GM06990 (cell line): ENCODE measurements at places on chromosomes 13 and 19.

- DNase-seq: no peak
Observed at GRCh38 chr13:50334944-50335343, 319.7 kb downstream of the KCNRG start.

- peak; percentile 86 for DNase-seq
Observed at GRCh38 chr19:1264801-1265614, 4.1 kb upstream of the CIRBP start.

- DNase-seq: no peak
Observed at GRCh38 chr13:45847554-45848224, 3.9 kb downstream of the SIAH3 start.

DNA sequence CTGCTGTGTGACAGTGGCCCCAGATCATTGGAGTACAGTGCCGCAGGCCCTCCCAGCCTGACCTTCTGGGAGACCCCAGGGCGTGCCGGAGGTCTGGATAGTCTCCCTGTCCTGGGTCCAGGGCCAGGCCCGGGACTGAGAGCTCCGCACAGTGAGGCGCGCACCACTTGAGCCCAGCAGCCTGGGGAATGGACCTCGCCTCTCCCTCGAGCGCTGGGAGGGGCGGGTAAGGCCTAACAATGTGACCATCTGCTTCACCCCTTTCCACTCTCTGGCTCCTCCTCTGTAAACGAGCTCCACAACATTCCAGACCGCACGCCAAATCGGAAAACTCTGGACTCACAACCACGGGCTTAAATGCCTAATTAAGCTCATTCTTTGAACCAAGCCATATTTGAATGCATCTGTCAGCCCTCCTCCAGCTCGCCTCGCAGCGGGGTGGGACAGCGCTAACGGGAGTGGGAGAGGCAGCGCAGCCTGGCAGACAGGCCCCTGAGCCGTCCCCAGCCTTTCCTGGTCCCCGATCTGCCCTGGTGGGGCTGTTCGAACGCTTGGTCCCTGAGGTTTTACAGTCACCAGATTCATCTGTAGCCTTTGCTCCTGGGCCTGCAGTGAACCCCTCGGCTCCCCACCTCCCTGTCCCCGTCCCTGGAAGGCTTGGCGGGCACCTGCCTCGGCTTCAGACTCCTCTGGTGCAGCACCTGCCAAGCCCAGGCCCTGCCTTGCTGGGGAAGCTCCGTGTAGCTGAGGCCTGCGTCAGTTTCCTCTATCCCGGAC, 120.7 kb upstream of the VSTM2B start:
- no peak for DNase-seq

DNA sequence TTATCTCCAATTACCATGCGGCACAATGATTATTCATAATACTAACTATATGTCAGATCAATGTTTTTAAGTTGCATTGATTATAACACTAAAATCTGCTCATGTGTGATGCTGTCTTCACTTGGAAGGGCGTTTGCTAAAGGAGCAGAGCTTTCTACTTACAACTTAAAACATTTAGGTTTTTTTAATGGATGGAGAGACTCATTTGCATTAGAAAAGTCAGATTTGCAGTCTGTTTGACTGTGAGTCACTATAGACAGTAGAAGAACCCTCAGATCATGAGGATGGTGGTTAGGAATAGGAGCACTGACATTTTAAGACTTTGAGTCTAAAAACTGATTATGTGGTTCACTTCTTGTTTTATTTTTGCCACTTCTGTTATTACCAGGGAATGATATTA, 364.6 kb downstream of the HS6ST3 start:
- DNase-seq: no peak

DNA sequence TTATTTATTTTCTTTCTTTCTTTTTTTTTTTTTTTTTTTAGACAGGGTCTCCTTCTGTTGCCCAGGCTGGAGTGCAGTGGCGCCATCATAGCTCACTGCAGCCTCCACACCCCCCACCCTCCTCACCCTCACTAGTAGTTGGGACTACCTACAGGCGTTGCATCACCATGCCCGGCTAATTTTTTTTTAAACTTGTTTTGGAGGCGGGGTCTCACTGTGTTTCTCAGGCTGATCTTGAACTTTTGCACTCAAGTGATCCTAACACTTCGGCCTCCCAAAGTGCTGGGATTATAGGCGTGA, 33.6 kb downstream of the GJA3 start:
- DNase-seq: no peak

DNA sequence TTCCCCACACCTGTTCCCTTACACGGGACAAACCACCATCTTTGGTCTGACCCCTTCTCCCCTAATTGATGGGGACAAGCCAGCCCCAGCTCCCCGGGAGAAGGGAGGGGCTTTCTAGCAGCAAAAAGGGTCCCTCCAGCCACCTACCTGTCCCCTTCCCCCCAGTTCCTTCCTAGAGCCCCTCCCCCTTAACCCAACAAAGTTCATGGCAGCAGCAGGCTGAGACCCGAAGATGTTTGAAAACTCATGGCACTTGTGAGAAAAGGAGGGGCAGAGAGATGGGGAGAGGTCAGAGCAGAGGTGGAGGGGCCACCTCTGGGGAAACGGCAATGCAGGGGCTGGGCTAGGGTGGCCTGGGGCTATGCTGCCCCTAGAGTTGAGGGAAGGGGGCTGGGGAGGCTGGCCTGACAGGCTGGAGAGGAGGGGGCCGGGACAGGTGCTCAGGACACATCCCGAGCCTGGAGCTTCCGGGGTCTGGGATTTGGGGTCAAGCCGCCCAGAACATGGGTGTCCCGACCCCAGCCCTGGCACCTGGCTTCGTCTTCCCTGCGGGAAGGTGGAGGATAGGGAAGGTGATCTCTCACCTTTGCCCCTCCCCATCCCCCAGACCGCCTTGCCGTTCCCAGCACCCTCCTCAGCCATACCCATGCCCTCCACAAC, 12.5 kb upstream of the ASF1B start:
- no peak for DNase-seq

DNA sequence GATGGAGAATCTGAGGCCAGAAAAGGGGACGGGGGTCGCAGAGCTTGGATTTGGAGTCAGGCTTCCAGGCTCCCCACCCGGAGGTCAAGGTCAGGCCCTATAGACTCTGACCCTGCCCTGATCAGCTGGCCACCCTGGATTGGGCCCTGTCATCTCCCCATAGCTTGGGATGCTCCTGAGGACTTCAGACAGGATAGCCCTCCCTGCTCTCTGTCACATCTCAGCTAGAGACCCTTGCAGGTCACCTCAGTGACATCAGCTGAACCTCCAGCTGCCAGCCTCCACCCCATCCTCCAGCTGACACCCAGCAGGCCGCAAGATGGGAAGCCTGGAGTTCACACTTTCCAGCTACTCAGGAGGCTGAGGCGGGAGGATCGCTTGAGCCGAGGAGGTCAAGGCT, 2.8 kb upstream of the TPM4 start:
- DNase-seq: no peak

- DNase-seq: no peak
Observed at GRCh38 chr19:37078717-37079032, 442 bp downstream of the ZNF420 start.

- DNase-seq: peak; percentile 84
Observed at GRCh38 chr19:4369888-4370260, 26.5 kb downstream of the MPND start.

DNA sequence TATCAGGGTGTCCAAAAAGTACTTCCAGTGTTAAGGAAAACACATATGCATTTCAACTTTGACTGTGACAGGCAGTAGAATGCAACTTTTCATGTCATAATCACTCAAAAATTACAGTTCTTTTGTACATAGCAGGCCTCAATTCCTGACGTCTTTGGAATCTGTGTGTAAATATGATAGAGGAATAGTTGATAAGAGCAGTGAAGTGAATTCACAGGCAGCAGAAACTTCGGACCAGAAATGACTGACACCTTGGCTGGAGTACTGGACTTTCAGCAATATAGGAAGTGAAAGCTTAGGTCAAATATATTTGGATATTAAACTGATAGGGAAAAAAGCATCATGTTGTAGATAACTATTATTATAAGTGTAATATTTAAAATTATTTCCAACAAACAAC, 1741.2 kb upstream of the PCDH20 start:
- DNase-seq: no peak

GRCh38 chr19:19342086-19343015, 21.7 kb downstream of the MAU2 start:
- DNase-seq: no peak
